ENCODE measurements at places on chromosomes 11 and 22. TPM values are rescaled to one million over a fixed set of nuclear protein-coding genes. Genes with fewer than 3 reads are reported as not detected.

- DNase-seq: no peak
Observed at GRCh38 chr22:46057246-46058090, 80.5 kb upstream of the WNT7B start.

GRCh38 chr11:77026743-77027142, 7.5 kb upstream of the B3GNT6 start:
- no peak for DNase-seq

DNA sequence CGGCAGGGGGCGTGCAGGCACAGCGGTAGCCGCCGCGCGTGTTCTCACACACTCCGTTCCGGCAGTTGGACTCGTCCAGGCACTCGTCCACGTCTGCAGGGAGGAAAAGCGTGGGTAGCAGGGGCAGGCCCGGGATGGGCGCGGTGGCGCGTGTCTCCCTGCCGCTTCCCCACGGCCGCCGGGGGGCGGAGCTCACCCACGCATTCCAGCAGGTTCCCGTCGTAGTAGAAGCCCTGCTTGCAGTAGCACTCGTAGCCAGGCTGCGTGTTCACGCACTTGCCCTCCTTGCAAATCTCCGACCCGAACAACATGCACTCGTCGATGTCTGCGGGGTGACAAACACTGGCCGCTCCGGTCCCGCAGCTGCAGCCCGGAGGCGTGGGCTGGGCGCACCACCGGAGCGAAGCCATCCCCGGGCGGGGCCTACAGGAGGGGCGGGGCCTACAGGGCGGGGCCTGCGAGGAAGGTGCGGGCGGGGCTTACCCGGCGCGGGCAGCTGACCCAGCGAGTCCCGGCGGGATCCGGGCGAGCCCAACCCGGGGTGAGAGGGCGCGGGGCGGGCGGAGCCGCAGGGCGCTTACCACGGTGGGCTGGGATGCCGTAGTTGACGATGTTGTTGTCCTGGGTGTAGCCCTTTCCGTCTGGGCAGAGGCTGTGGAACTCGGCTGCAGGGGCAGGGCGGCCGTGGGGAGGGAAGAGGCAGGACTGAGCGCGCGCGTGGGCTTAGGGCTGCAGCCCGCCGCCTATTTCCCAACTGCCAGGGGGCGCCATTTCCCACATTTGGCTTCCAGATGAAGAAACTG, 15.6 kb downstream of the SCYL1 start:
- peak; percentile 88 for DNase-seq

- no peak for DNase-seq
Observed at GRCh38 chr22:32994041-32994830, 63.9 kb downstream of the SYN3 start.

- no peak for DNase-seq
Observed at GRCh38 chr11:86934926-86935579, 20.1 kb downstream of the FZD4 start.

- no peak for DNase-seq
Observed at GRCh38 chr11:46200537-46201281, 76.8 kb upstream of the CREB3L1 start.

- DNase-seq: no peak
Observed at GRCh38 chr11:27648840-27649239, 51.4 kb downstream of the BDNF start.

DNA sequence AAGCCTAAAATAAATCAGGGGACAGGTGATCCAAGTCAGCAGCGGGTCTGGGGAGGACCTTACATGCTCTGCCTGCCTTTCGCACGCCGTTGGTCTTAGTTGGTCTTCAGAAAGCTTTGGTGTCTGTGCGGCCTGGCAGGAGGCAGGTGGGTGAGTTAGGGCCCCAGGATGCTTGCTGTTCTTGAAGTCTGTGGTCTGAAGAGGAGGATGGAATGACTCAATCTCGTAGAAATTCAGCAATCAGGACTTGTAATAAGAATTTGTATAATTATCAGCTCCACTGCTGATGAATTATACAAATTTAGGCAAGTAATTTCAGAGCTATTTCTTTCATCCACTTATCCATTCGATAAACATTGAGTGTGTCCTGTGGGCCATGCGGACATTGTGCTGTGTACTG, 138.5 kb downstream of the FEZ1 start:
- DNase-seq: no peak

DNA sequence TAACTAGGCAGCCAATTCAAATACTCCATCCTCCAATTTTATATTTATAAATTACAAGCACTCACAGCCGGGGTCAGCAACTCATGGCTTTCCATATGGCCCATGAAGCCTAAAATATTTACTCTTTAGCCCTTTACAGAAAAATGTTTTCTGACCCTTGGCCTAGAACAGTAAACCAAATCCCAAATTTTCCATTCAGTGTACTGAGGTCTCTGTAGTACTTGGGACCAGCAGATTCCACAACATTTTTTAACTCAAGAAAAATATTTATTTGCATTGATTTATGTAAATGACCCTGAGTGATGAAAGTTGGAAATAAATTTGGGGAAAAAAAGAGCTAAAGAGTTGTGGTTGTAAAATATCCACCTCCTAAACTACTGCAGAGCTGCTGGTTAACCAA, 82.6 kb downstream of the SLC1A2 start:
- DNase-seq: no peak

TEX12 gene
- total RNA-seq: not detected
